SJCRH30 (cell line): ENCODE measurements at places on chromosomes 3 and 15. TPM values are rescaled to one million over a fixed set of nuclear protein-coding genes. Genes with fewer than 3 reads are reported as not detected.
A peak's percentile ranks its signal among the peaks of the same experiment; 100 is the strongest.

GRCh38 chr3:156293566-156293965, 173.2 kb downstream of the KCNAB1 start:
- DNase-seq = no peak

DNA sequence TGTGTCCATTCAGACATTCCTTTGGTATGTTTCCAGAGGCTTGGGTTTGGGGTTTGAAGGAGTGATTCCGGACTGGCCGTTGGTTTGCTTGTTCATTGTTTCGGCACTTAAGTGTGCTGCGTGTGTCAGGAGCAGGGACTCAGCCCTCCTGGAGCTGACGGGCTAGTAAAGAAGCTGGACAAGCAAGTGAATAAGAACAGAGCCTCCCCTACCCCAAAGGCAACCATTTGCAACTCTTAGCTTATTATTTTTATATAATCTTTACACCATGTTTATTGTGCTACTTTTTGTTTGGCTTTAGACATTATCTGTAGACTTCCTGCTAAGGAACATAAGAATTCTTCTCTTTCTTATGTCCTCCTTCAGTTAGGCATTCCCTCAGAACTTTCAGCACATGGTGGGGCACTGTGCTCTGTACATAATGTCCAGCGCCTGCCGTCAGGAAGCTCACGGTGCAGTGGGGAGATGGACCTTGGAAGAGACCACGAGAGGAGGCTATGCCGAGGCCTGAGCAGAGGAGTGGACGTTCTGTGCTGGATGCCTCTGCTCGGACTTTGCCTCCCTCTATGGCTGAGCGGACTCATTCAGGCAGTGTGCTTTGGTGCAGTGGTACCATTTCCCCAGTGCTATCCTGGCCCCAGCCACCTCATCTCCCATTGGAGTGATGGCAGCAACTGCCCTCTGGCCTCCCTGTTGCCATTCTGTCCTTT, 65.4 kb downstream of the EEFSEC start:
- peak; percentile 14 for DNase-seq

DNA sequence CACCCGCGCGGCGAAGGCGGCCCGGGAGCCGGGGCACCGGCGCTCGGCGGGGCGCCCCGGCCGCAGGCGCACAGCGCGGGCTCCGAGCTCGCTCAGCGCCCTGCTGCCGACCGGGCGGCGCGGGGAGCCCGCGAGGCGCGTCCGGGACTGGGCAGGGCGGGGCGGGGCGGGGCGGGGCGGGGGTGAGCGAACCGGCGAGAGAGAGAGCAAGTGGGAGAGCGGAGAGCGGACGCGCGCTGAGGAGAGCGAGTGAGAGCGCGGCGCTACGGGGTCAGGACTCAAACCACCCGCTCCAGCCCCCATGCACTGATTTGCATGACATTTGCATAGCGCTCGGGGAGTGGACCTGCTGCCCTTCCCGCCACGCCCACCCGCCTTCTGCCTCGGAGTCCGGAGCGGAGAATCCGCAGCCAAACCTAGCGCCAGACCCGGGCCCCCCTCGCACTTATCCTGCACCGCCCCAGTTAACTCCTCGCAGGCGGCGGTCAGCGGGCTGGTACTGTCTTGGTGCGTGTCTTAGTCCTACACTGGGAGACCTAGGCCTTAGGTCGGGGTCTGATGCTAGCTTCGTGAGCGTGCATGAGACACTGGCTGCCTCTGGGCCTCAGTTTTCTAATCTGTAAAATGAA, at the start of gene MYLK:
Gene MYLK, minus strand, starts transcription at position 130 of the 629 bp plus-strand sequence. CDS start 90,491 bp downstream, outside the sequence.
- peak; percentile 95 for DNase-seq

DNA sequence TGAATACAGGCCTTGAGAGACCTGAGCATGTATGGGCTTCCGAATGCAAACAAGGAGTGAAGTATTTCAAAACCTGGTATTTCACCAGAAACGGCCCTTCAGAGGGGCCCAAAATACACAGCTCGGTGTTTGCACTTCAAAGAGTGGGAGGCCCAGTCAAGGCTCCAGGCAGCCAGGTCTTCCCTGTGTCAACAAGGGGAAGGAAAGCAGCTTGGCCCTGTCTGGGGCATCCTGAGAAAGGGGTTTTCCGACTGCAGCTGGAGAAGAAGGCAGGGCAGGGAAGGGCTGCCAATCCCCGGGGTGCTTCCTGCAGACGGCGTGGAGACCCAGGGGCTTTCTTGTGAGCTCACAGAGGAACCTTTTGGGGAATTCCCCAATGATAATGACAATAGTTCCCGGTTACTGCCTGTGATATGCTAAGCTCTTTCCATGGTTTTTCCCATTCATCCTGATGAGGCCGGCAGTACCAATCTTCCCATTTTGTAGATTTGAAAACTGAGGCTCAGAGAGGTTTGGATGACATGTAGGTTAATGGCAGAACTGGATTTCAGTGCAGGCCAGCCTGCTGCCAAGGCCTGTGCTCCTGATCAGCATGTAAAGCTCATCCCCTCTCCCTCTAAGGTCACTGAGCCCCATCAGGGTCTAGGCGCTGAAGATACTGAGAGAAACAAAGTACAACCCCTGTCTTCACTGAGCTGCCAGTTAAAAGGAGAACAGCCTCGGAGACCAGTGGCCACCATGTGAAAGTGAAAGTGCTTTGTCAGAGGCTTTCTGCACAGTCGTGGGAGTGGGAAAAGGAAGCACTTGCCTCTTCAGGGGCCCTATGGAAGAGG, 43.0 kb upstream of the TLE3 start:
- no peak for DNase-seq

GRCh38 chr15:23690015-23690414, 2.9 kb upstream of the NDN start:
- DNase-seq = no peak

GRCh38 chr3:60219501-60219900, 1031.8 kb downstream of the FHIT start:
- no peak for DNase-seq

GRCh38 chr3:153232851-153233271, 70.8 kb downstream of the RAP2B start:
- DNase-seq = no peak

- DNase-seq = no peak
Observed at GRCh38 chr3:134355416-134355815, 18.8 kb downstream of the AMOTL2 start.

MYO5C gene
- 2.9 and 3.5 TPM in 2 replicates for total RNA-seq

IL16 gene
- total RNA-seq = 0.18 TPM in 1 of 2 replicates, not detected in the other

SLC6A11 gene
- 0.03 TPM in 1 of 2 replicates, not detected in the other for total RNA-seq

OR5K2 gene
- total RNA-seq = 0.12 TPM in 1 of 2 replicates, not detected in the other
